Myocyte (in vitro differentiated cells): ENCODE measurements at places on chromosomes 4 and X. TPM values are rescaled to one million over a fixed set of nuclear protein-coding genes. Genes with fewer than 3 reads are reported as not detected.

MAGEE1 gene
- total RNA-seq = 0.91 and 1.6 TPM in 2 replicates

GASK1B gene
- total RNA-seq = 75.9 and 106 TPM in 2 replicates

MAGEE2 gene
- total RNA-seq = not detected in 2 replicates

PNMA6A gene
- total RNA-seq = 0.21 and 0.35 TPM in 2 replicates

TMEM187 gene
- total RNA-seq = 10.9 and 11.9 TPM in 2 replicates

USO1 gene
- 170 and 199 TPM in 2 replicates for total RNA-seq

CT47A7 gene
- total RNA-seq = not detected in 2 replicates

KIF4A gene
- 0.27 and 0.36 TPM in 2 replicates for total RNA-seq

CTAG2 gene
- total RNA-seq = not detected in 2 replicates

SERTM2 gene
- total RNA-seq = not detected in 2 replicates
